ENCODE measurements at places on chromosomes 3 and 15.

DNA sequence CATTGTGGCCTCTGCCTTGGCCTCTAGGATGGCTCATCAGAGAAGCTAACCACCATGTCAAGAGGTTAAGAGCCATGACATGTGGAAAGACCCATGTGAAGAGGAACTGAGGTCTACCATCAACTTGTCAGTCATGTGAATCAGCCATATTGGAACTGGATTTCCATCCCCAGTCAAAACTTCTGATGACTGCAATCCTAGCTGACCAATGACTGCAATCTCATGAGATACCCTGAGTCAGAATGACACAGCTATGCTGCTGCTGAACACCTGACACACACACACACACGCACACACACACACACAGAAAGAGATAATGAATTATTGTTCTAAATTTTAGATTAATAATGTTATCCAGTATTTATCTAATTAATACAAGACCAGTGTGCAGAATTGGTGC, 337.5 kb upstream of the LMCD1 start:
- DNase-seq = no peak

DNA sequence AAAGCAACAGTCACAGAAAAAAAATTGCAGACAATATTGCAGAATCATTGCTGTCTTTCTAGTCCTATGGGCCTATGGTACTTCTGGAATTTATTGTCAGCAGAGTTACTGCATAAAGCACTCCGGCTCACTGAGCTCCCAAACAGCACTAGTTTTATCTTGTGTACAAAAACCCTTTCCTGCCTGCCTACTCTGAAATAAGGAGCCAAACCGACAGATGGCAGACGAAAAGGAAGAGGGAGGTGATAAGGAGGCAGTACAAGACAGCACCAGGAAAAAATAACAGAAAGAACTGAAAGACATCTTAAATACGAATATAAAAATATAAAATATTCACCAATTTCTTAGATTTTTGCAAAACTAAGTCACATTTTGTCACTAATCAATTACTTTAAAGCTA, 15.6 kb downstream of the HERC1 start:
- no peak for DNase-seq

GRCh38 chr3:128346562-128346961, 120.1 kb downstream of the DNAJB8 start:
- no peak for DNase-seq

DNA sequence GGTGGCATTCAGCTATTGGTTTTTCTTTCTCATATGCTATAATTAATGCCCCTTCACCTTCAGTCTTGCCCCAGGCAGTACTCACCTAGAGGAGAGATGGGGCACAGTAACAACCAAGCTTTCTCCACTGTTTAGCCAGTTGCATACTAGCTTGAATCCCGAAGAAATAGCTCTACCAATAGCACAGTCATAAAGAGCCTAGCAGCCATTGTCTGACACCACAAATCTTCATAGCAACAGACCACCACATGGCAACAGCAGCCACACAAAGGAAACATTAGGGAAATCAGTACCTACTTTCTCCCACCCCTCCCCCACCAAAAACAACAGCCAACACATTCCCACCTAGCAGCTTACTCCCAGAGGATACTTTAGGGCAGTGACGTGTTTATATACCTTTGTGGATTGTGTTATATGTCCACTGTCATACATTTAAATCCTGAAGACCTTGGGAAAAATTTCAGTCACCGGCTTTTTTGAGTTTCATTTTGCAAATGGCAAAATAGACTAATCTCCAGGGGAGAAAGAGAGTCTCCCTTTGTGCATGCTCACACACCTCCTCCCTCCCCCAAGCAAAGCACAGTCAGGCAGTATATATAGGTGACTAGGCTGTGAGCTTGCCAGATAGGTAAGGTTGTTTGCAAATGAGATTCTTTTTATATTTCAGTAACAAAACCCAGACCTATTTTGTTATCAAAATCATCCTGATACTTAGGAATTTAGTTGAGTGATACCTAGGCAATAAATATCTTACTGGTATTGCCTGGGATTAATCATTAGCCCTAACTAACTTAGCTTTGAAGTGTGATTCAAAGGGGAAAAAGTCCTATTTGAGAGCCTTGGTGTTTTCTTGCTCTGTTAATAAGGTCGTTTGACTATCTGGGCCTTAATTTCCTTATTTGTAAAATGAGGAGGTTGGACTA, 140.6 kb downstream of the RBPMS2 start:
- DNase-seq = peak; percentile 40

All from glutamatergic neuron (in vitro differentiated cells).